Activated CD4-positive, alpha-beta T cell treated with anti-CD3 and anti-CD28 coated beads, Interleukin-2, Interleukin-6, amounts not matched to agents 100 ng/mL and 50 ng/mL, durations not matched to agents 16 hours and 8 hours (primary cell): ENCODE measurements at places on chromosomes 13 and 19.

DNA sequence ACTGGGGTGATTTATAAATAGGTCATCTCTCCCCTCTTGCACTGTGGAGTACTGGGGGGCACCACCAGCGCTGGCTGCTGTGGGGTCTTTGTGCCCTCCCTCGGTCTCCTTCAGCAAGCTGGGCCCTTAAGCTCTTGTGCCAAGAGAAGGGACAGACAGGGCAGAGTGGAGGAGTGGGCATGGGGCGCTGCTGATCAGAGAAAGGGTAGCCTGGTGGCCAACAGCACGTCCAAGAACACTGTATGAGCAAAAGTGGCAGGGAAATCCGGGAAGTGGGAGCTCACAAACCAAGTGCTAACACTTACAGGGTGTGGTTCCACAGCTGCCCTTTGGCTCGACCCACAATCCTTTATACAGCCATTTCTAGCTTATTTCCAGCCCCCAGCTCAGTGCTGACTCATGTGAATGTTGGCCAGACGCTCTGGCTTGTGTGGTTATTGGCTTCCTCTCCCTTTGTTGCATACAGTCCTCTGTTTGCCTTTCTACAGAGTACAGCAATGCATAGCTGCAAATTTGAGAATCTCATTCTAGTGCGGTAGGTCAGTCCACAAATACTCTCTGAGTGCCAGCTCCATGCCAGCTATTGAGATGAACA, 298.8 kb downstream of the SHISA2 start:
- peak; percentile 48 for DNase-seq

DNA sequence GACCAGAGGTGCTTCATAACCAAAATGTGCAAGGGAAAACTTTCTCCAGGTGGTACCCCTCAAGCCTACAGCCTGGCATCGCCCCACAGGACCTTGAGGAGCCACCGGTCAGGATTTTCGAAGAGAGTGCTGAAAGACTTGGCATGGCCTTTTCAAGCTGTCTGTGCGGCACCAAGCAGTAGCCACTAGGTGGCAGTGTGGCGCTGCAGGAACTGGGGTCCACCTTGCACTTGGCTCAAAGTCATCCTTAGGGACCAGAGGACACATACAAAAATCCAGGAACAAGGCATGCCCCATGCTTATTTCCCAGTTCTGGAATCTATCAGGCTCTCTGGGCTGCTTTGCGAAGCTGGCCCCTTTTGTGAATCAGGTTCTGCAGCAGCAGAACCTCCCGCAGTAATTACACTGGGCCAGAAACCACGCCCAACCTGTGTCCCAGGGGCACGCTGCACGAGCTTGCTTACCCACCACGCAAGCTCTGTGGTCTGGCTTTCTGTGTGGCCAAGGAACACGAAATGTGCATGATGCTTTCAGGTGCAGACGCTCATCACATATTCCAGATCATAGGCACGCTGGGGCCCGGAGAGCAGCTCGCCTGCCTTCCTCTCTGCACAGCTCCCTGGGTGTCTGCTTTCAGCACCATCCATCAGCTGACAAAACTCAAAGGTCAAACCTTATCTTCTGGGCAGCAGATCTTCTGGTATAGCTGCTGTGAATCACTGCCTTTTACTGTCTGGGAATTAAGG, 87.2 kb downstream of the SLC7A1 start:
- peak; percentile 77 for DNase-seq

DNA sequence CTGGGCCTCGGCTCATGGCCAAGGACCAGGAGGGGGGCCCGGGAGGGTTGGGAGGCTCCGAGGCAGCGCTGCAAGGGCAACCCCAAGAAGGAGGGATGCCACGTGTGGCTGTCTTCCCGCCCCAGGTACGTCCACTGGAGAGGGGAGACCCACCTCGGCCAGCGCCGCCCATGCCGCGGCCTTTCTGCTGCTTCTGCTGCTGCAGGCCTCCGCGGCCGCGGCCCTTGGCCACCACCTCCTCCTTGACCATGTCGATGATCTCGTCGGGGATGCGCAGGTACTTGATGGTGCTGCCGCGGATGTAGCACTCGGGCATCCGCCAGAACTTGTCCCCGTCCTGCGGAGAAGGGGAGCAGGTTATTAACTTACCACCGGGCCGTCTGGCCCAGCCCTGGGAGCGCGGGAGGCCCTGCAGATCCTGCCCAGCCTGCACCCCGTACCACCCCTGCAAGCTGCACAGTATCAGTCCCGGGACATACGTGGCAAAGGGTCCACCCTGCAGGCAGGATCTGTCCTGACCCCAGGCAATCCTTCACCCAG, 13.3 kb downstream of the LSM4 start:
- no peak for DNase-seq

- DNase-seq: no peak
Measured at GRCh38 chr19:19751846-19752245, 18.9 kb upstream of the ZNF14 start.

- DNase-seq: peak; percentile 77
Measured at GRCh38 chr19:48511800-48512503, at the start of gene LMTK3. Gene LMTK3 (minus strand): TSS chr19:48511835. CDS start chr19:48511576, 259 bp downstream.

DNA sequence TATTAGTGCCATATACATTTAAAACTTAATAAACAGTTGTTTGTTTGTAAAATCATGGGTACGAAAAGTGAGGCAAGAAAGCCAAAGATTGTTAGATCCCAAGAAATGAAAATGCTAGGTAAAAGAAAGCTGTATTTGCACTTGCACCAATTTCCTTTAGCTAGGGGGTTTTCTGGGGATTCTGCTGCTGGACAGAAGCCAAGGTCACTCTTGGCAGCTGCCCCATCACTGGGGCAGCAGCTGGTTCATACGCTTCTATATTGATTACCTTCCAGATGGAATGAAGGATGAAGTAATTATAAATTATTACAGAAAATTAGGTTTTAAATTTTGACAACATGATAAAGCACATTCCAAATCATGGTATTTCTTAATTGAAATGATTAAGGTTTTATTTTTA, 127.4 kb downstream of the SLITRK5 start:
- DNase-seq: no peak

- no peak for DNase-seq
Measured at GRCh38 chr19:6271721-6272410, 7.9 kb downstream of the MLLT1 start.

GRCh38 chr13:33256148-33256840, 29.3 kb downstream of the STARD13 start:
- no peak for DNase-seq

- no peak for DNase-seq
Measured at GRCh38 chr13:67330149-67330548, 100.0 kb upstream of the PCDH9 start.

DNA sequence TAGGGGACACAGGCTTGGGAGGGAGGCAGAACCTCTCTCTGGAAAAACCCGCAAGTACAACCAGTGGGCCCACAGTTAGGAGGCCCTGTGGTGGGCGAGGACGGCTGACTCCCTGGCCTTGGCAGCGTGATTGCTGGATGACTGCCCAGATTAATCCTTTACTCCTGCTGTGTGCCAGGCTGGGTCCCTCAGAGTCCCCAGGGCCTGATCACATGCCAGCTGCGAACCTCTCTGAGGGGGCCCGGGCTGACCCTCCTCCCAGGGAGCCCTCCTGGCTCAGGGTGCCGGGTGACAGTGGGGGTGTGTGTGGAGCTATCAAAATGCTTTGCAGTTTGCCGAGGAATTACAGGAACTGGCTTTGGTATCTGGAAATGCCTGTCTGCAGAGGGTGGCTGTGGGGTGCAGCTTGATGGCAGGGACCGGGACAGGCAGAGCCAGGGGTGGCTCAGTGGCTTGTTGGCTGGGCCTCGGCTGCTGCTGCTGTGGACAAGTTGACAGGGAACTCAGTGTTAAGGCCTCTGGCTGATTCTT, 48.9 kb downstream of the DNM2 start:
- DNase-seq: no peak

GRCh38 chr13:50631041-50631440, 212.5 kb downstream of the DLEU7 start:
- DNase-seq: no peak

- no peak for DNase-seq
Measured at GRCh38 chr13:25836574-25837336, 215.1 kb downstream of the SHISA2 start.

DNA sequence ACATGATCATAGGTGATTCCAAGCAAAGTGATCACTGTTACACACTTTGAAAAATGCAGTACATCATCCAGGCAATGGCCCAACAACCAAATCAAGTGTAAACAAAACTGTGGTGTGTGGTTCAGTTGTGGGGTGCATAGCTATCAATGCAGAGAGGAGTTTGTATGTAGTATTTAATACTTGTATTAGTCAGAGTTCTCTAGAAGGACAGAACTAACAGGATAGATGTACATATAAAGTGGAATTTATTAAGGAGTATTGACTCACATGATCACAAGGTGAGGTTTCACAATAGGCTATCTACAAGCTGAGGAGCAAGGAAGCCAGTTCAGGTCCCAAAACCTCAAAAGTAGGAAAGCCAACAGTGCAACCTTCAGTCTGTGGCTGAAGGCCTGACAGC, 249.3 kb upstream of the HTR2A start:
- no peak for DNase-seq

DNA sequence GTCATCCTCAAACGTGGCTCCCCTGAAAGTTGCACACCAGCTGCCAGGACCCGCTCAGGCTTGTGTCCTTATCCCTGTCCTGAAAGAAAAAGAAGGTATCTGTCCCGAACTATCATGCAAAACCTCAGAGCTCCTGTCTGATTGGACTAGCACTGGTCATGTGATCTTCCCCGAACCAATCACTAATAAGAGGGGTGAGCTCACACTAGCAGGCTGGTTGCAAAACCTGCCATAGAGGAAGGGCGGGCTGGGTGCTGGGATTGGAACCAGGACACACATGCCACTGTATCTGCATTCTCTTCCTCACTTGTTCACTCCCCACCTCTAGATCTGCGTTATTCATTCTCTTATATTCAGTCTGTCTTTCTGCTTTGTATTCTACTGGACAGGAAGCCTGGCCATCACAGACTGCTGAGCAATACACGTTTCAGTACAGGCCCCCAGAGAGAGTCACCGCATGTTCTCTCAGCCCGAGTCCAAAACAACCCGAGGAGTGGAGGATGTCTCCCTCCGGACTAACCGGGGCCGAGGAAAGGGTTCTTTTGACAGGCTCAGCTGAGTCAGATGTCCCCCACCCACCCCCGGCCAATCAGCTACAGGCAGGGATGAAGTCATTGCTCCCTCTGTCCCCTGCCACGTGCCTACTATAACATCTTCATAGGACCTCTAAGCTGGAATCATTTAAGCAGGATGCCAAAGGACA, 97.7 kb downstream of the SIPA1L3 start:
- DNase-seq: peak; percentile 46

DNA sequence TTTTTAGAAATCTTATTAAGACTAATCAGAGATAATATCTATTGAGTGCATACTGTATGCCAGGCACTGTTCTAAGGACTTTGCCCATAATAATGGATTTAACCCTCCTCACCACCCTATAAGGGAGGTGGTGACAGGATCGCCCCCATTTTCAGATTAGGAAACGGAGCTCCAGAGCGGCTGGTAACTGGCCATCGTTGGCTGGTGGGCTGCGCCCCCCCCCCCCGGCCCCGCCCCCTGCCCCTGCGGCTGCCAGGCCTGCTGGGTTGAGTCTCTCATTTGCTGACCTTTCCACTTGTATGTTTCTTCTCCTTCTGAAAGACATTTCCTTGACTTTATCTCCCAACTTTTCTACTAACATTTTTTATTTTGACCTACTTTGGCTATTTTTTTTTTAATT, 8.5 kb downstream of the ARHGEF7 start:
- DNase-seq: no peak

GRCh38 chr19:46206176-46206575, 23.4 kb upstream of the IGFL1 start:
- DNase-seq: no peak

- DNase-seq: no peak
Measured at GRCh38 chr13:110811771-110812120, 98.2 kb downstream of the ING1 start.

DNA sequence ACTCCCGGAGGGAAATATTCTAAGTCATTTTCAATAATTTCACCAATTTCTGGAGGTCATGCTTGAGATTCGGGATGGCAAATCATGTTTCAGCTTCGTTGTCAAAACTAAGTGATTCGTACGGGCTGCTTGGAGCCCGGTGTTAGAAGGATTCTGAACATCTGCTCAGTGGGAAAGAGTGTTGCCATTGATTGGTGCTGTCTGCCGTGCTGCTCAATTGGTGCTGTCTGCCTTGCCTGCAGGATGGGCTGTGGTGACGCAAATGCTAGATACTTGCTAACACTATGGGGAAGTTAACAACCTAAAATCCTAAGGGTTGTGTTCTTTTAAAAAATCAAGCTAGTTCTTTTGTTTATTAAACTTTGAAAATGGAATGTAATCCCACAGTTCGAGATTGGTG, 17.3 kb upstream of the CACNG8 start:
- no peak for DNase-seq

DNA sequence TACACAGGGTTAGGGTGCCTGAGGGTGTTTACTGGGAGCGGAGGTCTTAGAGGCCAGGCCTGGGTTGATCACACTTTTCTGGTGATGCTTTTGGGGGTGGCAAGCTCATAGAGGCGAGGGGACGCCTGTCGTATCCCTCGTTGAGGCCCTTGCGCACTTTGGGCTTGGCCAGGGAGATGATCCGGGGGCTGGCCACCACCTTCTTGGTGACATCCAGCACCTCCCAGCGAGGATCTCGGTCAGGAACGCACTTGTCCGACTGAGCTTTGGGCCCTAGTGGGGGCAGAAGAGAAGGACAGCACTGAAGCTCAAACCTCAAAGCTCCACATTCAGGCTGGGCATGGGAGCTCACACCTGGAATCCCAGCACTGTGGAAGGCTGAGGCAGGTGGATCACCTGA, 17.6 kb upstream of the MIER2 start:
- DNase-seq: no peak

DNA sequence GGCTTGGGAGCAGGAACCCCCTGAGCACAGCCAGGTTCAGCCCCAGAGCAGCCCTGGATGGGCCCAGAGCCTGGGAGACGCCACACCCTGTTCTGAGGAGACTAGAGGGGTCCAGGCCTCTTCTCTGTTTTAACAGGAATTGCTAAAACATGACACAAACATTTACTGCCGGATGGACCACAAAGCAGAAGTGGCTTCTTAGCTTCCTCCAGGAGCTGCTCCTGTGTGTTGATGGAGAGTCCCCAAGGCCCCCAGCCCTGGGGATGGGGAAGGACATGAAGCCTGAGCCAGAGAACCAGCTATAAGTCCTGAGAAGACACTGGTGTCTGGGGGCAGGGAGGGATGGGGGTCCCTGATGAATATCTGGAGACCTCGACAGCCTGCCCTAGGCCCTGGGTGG, 14.6 kb downstream of the CEACAM3 start:
- no peak for DNase-seq

DNA sequence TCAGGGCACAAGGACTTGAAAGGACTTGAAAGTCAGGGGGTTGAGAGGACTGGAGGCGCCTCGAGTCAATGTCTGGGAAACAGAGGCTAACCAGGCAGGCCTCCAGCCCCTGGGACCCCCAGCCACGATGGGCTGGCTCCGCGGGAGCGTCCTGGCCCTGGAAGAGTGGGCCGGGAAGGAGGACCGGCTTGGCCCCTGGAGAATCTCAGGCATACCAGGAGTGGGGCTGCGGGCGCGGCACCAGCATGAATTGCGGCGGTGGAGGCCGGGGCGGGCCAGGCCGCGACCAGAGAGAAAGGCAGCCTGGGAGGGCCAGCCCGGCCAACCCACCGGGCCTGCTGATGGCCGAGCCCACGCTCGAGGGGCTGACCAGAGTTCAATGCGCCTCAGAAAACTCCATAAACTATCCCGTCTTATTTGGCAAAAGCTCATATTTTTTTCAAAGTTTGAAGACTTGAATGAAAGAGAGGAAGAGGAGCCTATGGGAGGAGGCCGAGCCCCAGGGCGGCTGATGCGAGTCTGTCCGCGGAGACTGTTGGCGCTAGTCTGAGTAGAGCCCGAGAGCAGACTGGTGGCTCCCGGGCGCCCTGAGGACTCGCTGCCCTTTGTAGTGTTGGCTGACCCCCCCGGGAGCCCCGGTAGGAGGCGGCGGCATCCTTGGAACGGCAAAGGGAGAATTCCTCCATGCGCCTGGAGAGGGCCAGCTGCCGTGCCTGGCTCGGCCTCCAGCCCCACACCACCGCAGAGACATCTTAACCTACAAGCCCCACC, 68.0 kb downstream of the MLLT1 start:
- no peak for DNase-seq
